Foreskin keratinocyte (primary cell): ENCODE measurements at places on chromosomes 7 and 10. TPM values are rescaled to one million over a fixed set of nuclear protein-coding genes. Genes with fewer than 3 reads are reported as not detected.

DPYSL4 gene
- 0.75 and 0.78 TPM in 2 replicates for total RNA-seq

SORCS1 gene
- total RNA-seq = not detected in 2 replicates

ADAM8 gene
- 137 and 180 TPM in 2 replicates for total RNA-seq

MMP21 gene
- not detected in 2 replicates for total RNA-seq

SEMA4G gene
- total RNA-seq = 0.99 and 1.1 TPM in 2 replicates

CTAGE8 gene
- 4.7 and 5.1 TPM in 2 replicates for total RNA-seq

PLAC9 gene
- total RNA-seq = not detected in 2 replicates

TRIM50 gene
- total RNA-seq = not detected in 2 replicates

TMEM176B gene
- total RNA-seq = not detected in 2 replicates

SHTN1 gene
- total RNA-seq = 19.0 and 21.5 TPM in 2 replicates

MUC12 gene
- 0.21 and 1.0 TPM in 2 replicates for total RNA-seq

ZNF485 gene
- 4.3 and 5.0 TPM in 2 replicates for total RNA-seq

PDE6C gene
- total RNA-seq = not detected in 2 replicates

TRIL gene
- total RNA-seq = not detected in 2 replicates

CPN1 gene
- total RNA-seq = not detected in 2 replicates
